ENCODE measurements at places on chromosomes 6 and 20. TPM values are rescaled to one million over a fixed set of nuclear protein-coding genes. Genes with fewer than 3 reads are reported as not detected.

The GABRR1 gene
- total RNA-seq = not detected

The TCF15 gene
- 0.65 TPM for total RNA-seq

The PAQR8 gene
- total RNA-seq = 20.5 TPM

The FGD2 gene
- 32.0 TPM for total RNA-seq

The IL17F gene
- not detected for total RNA-seq

The TRIM10 gene
- total RNA-seq = not detected

The SIGLEC1 gene
- 9.5 TPM for total RNA-seq

The POU5F1 gene
- 9.5 TPM for total RNA-seq

The PSORS1C1 gene
- total RNA-seq = 0.10 TPM

The PLG gene
- 0.44 TPM for total RNA-seq

The CLPSL2 gene
- total RNA-seq = not detected

The SYCP2L gene
- 0.26 TPM for total RNA-seq

The HLA-C gene
- total RNA-seq = 451 TPM

The CRIP3 gene
- total RNA-seq = 1.5 TPM

The CLPSL1 gene
- not detected for total RNA-seq

The GNL1 gene
- total RNA-seq = 72.6 TPM

The WDR27 gene
- 66.7 TPM for total RNA-seq

The POM121L2 gene
- not detected for total RNA-seq
